ENCODE measurements at places on chromosomes 1 and 21.

- peak; percentile 17 for DNase-seq
These were observed 436.4 kb downstream of the PLA2G4A start for GRCh38 chr1:187264995-187265602.

DNA sequence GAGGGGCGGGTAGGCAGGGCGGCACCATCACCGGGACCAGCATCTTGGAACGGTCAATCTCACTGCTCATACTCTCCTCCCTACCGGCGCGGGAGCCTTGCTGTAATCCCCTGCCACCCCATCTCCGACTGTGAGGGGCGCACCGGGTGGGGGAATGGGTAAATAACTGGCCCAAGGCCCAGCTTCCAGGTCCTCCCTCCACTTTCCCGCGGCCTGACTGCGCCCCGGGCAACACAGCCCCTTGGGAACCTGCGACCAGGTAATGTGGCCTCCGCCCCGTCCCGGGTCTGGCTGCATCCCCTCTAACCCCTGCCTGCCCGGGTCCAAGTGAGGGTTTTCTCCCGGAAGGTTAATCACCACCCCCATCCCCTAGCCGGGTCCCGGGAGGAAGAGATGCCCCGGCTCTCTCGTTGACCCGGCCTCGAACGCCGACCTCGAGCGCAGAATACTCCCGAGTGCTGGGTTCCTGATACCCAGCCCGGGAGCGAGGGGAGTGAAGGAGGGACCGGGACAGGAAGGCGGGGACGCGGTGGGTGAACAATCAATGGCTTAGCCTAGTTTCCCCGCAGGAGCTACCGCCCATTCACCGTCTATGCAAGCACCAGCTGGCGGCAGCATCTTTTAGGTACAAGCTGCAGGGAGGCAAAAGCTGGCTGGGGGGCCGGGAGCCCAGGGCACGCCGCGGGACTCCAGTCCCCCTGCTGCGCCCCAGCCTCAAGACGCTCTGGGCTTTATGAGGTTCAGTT, 5.9 kb upstream of the LHX9 start:
- DNase-seq, result no peak

DNA sequence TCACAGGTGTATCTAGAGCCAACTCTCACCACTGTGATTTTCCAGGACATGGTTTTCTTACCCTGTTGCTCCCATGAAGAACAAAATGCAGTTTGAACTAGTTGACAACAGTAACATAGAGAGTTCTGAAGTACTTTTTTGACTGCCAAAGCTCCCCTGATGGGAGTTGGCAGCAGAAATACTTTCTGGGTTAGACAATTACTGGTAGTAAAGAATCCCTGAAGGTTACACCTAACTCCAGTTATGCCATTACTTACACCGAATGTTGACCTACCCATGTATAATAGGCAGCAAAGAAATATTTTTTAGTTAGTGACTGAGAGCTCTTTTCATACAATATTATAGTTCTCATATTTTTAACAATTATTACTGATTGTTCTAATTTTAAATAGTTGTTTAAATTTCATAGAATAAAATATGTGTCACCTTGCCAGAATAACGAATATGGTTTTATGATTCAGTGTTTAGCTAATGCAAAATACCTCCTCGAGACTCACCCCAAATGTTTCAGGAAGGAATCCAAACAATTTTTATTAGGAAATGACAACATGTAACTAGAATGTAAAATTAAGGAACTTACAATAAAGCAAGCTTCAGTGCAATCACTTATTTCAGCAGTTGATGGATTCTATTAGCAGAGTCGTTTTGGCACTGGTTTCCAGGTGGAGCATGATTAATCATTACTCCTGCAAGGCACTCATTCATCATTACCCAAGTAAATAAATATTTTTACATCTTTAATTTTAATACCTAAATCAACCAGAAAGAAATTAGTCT, 237.6 kb downstream of the MRPL39 start:
- peak; percentile 77 for DNase-seq

- no peak for DNase-seq
These were observed 118.7 kb downstream of the POU2F1 start for GRCh38 chr1:167339405-167339804.

- peak; percentile 30 for DNase-seq
These were observed 12.9 kb upstream of the RNU1-4 start for GRCh38 chr1:16727190-16728111.
